KG1 (cell line): ENCODE measurements at places on chromosomes 2 and 18.

- no peak for DNase-seq
These were observed 342.4 kb downstream of the INSIG2 start for GRCh38 chr2:118430510-118431164.

DNA sequence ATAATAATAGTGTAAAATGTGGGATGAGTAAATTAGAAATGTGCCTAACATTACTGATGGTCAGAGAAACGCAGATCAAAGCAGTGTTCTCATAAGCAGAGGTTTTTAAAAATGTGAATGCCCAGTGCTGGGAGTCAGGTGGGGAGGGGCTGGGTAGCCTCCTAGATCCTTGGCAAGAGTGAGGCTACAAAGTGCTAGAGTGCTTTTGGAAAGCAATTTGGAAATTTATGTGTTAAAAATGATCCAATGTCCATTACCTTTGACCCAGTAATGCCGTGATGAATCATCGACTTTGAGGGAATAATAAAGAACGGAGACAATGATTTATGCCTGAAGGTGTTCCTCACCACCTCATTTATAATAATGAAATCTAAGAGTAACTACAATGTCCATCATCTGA, 44.9 kb upstream of the TWIST2 start:
- DNase-seq: no peak

DNA sequence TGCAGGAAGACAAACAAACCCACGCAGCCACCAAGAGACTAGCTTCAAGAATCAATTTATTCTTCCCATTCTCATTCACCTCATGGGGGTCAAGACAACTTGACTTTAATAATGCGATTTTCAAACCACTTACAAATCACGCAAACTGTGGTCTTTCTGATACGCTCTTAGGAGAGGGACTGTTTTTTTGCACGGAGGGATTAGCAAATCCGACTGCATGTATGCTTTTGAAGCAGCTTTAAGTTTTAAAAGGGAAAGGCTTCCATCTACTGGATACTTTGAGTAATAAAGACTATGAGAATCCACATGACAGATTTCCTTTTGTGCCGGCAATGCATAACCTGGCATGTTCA, 322.9 kb upstream of the KCNJ3 start:
- peak; percentile 9 for DNase-seq

GRCh38 chr2:98034745-98035144, 39.0 kb upstream of the TMEM131 start:
- DNase-seq: no peak

- no peak for DNase-seq
These were observed at the start of gene DHRS9 for GRCh38 chr2:169069341-169069740. Gene DHRS9, plus strand, starts transcription at chr2:169069563. Its CDS starts 12,019 bp downstream, at chr2:169081582.

- peak; percentile 86 for DNase-seq
These were observed 64.7 kb downstream of the STK25 start for GRCh38 chr2:241443486-241444223.

- DNase-seq: no peak
These were observed 60.4 kb upstream of the SNTG2 start for GRCh38 chr2:890214-890613.

DNA sequence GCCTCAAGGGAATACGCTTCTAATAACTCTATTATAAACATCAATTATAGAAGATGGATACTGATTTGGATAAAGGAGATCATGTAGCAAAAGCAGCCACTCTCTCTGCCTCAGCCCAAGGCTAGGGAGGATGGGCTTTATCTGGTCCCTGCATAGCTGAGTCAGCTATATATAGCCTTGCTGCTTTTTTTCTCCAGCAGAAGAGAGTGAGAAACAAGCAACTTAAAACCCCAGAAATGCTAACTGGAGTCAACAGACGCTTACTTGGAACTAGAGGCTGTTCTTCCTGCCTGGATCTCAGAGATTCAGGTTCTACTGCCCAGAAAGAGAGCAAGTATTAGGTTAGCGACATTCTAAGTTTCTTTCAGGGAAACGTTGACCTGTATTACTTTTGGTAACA, 426.7 kb upstream of the KLHL29 start:
- DNase-seq: no peak

DNA sequence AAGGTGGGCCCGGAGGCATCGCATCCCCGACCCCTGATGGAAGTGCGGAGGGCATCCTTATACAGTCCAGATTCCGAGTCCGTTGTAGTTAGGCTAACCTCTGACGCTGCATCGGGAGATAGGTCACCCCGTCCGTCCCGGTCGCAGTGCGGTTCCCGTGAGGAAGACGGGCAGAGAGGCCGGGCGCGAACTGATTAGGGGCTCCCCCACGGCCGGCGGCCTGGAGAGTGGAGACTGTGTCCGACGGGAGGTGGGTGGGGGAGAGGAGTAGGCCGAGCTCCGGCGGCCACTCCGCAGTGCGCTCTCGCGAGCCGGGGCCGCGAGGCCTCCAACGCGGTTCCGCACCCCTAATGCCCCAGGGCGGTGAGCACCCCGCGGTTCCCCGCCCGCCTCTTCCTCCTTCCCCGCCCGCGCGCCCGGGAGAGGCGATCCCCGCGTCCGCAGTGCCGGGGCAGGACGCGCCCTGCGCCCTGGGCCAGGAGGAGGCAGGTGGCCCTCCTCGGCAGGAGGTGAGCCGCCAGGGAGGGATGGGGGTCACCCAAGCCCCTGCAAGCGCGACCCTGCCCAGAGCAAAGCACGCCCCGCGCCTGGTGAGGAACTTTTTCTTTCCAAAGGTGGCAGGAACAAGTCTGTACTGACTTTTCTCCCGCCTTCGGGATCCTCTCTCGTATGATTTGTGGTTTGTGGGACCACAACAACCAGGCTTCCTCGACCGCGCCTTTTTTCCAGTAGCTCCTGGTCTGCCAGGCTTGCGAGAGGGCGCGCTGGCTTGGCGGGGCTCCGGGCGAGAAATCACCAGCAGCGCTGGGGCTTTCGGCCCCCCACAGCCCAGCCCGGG, 1.4 kb upstream of the SP5 start:
- no peak for DNase-seq

DNA sequence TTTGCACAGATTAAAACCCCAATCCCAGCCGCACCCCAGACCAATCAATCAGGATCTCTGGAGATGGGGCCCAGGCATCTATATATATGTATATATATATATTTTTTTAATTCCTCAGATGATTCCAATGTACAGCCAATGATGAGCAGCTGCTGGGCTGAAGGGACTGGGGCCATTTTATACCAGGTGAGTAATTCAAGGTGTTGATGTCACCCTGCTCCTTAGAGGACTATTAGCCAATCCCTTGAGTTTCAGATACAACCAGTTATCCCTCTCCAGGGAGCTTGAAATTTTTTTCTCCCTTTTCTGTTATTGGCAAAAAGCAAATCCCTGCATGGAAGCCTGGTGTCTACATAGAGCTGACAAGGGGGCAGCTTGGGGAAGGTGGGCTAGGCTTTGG, 59.8 kb downstream of the MCFD2 start:
- no peak for DNase-seq

GRCh38 chr18:32553640-32554365, 83.1 kb upstream of the GAREM1 start:
- DNase-seq: no peak

GRCh38 chr18:47174545-47175116, 1.5 kb downstream of the IER3IP1 start:
- DNase-seq: no peak

DNA sequence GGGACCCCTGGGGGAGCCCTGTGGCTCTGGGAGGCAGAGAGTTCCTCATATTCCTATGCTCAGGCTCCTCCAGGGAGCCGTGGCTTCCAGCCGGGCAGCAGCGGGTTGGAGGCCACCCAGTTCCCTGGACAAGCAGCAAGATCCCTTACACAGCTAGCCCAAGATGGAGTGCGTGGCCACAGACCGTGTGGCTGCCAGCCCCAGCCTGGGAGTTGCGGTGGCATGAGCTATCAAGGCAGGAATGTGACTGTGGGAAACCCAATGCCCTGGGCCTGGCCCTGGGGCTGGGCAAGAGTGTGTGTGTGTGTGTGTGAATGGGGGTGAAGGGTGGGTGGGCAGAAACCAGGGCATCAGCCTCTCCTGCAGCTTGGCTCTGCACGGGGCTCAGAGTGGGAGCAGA, 130.5 kb downstream of the DYSF start:
- DNase-seq: no peak

DNA sequence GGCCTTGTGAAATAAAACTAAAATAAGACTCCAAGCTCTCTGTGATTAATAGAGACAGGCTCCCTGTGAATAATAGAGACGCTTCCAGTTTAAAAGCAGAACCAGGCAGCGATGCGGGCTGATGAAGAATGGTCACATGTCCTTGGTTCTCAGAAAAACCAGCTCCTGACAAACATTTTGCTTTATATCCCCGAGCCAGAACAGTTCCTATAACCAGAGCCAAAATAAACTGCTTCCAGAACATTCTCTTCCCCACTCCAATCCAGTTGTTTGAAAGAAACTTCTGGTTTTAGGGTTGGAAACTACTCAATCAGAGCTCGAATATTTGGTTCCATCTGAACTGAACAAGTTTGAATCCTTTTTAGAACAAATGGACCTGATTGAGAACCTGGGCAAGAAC, 213.7 kb downstream of the TSN start:
- no peak for DNase-seq

GRCh38 chr2:118386641-118387302, 298.5 kb downstream of the INSIG2 start:
- DNase-seq: no peak

DNA sequence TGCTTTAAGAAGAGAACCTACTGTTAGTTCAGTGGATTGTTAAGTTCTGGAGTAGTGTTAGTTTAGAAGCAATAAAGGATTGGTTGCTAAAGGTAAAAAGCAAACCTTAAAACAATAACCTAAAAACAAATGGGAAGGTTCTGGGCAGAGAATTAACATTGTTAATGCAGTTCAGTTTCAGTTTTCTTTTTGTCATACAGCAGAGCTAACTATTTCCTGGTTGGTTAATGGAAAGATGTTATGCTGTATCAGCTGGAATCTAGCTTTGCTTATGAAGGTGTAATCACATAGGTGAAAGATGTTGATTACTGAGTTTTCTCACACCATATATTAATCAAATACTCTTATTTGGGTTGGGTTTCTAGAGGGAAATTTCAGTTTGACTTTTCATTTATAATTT, 23.8 kb downstream of the SMAD4 start:
- DNase-seq: no peak

DNA sequence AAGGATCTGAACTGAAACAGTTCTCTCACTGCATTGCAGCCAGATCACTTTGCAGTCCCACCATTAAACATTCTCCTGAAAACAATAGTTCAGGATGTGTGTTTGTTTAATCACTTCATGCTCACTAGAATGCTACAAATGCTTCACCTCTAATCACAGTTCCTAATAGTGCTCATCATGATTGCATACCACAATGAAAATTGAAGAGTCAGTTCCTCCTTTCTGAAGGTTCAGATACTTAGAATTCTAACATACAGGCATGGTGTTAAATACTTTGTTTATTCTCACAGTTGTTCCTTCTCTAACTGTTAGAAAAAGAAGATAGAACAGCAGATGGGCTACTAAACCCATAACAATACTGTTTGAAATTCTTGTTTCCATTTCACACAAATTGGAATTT, 622.3 kb upstream of the ACVR2A start:
- DNase-seq: no peak

DNA sequence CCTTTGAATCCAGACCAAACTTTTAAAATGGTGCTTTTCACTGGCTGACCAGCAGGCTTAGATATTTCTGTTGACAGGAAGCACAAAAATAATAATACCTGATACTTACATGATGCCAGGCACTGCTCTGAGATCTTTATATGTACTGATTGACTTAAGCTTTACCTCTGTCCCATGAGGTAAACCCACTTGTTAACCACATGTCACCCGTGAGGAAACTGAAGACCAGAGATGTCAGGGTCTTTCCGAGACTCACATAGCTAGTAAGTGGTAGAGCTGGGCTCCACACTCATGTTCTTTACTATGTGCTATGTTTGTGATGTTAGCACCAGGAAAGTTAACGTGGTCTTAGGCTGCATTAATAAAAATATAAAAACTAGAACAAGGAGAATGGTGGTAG, 297.7 kb downstream of the PLCL1 start:
- no peak for DNase-seq

GRCh38 chr2:41736105-41736567, 311.7 kb upstream of the PKDCC start:
- DNase-seq: no peak

DNA sequence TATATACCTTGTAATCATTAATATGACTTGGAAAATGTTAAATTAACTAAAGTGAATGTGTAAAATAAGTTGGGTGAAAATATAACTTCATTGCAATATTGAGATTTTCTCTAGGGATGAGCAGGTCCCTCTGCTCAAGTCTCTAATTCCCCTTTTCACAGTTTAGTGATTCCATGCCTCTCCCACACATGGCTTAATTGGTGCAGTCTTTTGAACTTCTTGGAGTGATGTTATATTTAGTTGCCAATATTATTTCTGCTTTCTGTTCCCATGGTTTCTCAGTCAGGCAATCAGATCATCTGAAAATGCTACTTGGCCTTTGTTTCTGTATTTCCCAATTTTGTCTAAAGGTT, 233.7 kb upstream of the SPOPL start:
- DNase-seq: no peak

- DNase-seq: no peak
These were observed 304.4 kb upstream of the SLC39A10 start for GRCh38 chr2:195352581-195352980.

DNA sequence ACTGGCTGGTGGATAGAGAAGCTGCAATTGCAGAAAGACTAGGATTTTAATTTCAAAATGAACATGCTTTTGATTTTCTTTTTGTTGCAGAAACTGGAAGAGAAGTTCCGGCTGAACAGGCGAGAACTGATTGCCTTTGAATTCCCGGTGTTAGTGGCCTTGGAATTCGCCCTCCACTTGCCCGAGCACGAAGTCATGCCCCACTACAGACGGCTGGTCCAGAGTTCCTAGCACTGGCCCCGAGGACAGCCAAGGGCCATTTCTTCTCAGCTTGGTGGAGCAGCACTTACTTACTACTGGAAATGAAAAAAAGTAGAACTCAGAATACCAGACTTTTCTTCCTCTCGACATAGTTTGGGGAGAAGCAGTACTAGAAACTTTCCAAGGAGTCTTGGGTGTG, 121.9 kb downstream of the CABLES1 start:
- no peak for DNase-seq

DNA sequence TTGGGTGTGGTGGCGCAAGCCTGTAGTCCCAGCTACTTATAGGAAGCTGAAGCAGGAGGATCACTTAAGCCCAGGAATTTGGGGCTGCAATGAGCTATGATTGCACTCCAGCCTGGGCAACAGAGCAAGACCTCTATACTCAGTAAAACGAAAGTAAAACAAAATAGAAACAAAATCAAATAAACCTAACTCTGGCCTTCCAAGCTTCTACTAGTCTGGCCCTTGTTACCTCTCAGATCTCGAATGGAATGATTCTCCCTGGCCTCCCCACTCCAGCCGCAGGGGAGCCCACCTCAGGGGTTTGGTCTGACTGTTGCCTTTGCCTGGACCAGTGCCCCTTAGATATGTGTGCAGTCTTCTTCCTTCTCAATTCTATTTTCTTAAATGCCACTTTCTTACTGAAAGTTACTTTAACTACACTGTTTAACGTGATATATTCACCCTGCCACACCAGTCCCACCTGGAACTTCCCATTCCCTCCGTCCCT, 160.0 kb upstream of the GCFC2 start:
- no peak for DNase-seq

DNA sequence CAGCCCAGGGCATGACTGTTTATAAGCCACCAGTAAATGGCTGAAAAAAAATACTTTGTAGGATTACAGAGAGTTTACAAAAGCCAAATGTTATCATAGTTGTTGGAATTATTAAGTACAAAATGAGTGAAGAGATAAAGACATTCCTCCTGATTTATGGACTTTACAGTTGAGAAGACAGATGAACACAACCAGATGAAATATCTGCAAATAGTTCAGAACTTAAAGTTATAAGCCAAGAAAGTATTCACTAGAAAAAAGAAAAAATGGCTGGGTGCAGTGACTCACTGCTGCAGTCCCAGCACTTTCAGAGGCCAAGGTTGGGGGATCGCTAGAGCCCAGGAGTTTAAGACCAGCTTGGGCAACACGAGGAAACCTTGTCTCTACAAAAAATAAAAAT, 11.2 kb downstream of the PMAIP1 start:
- no peak for DNase-seq
